EH (cell line): ENCODE measurements at places on chromosomes 1 and 21.

GRCh38 chr1:202058001-202058908 is 47.9 kb downstream of the ELF3 start:
- DNase-seq = peak; percentile 67

DNA sequence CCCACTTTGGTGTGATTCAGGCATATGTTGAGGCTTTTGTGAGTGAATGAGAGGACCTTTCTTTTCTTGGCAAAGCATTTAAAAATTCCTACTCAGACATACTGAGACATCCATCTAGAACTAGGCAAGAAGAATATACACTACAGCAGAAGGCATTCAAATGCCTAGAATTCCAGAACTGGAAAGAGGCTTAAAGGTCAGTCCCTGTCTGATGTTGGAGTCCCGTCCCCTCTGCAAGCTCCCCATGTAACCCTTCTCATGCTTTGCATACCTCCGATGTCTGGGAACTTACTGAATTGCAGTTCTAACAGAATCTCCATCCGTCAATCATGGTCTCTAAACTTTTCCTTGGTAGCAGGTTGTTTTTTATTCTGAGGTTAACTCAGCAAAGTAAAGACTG is 152.9 kb downstream of the ATP6V1G3 start:
- peak; percentile 86 for DNase-seq

GRCh38 chr1:154595621-154596020 is 12.4 kb downstream of the ADAR start:
- DNase-seq = peak; percentile 37

GRCh38 chr1:157856538-157856937 is 14.9 kb upstream of the CD5L start:
- DNase-seq = no peak

DNA sequence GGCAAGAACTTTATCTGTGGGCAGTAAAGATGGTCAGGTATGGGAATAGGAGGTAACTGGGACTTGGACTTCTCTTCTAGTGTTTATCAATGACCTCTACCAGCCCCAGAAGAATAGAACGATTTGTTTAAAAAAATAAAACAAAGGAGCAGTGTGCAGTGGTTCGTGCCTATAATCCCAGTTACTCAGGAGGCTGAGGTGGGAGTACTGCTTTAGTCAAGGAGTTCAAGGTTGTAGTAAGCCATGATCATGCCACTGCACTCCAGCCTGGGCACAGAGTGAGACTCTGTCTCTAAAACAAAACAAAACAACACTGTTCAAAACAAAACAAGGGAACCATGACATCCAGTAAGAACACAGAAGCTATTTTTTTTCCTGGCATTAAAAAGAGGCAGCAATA is 4.3 kb downstream of the RNF19B start:
- no peak for DNase-seq

DNA sequence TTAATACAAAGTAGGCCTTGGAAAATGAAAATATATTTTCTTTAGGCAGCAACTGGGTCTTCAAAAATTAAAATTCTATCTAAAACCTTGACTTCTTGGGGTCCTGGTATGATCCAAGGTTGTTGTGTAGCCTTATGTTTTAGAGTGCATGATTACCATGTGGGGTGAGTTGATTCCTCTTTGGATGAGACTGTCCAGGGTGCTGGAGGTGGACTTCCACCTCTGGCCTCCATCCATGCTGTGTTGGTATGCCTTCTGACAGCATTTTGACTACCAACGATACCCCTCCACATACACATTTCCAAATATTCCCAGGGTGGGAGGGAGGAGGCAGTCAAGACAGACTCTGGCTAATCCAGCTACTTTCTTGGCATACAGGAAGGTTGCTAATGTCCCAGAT is 205.0 kb downstream of the TNR start:
- DNase-seq = no peak

DNA sequence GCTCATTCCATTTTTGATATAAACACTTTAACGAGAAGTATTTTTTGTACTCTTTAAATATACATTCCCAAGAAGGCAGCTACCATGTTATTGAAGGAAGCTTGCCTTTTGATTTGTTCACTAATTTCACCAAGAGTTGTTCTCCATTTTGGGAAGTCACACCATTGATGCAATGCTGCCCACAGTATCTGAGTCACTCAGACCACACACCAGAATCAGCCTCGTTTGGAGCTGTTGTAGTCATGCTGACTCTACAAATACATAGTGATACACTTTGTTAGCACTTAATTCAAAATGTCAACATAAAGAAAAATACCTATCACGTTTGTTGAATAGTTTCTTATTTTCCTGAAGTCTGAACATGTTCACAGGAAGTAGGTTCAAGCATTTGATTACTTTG is 78.7 kb downstream of the PAPPA2 start:
- DNase-seq = no peak

DNA sequence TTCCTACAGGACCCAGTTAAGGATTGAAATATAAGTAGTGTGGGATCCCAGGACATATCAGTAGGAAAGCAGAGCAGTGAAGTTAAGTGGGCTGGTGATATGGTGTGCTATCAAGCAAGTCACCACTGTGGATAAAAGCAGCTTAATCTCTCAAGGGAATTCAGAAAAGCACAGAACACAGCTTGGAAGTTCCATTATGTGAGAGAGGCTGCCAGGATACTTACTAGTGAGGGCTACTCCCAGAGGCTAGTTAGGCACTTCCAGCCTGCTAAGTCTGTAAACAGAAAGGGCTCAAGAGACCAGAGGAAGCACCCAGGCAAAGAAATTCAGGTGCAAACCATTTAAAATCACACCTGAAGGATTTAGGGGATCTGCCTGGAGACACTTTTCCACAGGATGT is 18.8 kb upstream of the GRIK1 start:
- DNase-seq = no peak

- peak; percentile 78 for DNase-seq
These were observed 627 bp upstream of the GNB1 start for GRCh38 chr1:1891349-1892078.

DNA sequence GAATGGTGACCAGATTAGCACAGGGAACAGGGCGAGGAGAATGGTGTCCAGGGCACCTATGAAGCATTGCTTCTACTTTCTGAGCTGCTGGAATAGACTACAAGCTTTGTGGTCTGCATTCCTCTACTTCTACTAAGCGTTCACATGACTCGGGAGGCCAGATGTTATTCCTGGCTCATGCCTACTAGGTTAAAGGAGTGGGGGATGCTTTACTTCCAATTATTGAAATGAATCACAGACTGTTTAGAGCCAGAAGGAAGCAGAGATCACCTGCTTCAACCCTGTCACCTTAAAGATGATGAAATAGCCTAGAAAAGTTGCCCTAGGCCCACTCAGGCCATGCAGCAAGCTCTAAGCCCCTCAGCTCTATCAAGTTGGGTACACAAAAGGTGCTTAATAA is 633.5 kb downstream of the KIF26B start:
- DNase-seq = peak; percentile 96

- DNase-seq = no peak
These were observed 47.4 kb downstream of the ZNF281 start for GRCh38 chr1:200362421-200362820.

GRCh38 chr1:222709700-222710153 is 2.6 kb downstream of the AIDA start:
- DNase-seq = peak; percentile 28

- peak; percentile 82 for DNase-seq
These were observed 16.1 kb downstream of the RGS4 start for GRCh38 chr1:163085041-163085903.

GRCh38 chr1:110502402-110503151 is 16.4 kb downstream of the KCNA10 start:
- DNase-seq = no peak

DNA sequence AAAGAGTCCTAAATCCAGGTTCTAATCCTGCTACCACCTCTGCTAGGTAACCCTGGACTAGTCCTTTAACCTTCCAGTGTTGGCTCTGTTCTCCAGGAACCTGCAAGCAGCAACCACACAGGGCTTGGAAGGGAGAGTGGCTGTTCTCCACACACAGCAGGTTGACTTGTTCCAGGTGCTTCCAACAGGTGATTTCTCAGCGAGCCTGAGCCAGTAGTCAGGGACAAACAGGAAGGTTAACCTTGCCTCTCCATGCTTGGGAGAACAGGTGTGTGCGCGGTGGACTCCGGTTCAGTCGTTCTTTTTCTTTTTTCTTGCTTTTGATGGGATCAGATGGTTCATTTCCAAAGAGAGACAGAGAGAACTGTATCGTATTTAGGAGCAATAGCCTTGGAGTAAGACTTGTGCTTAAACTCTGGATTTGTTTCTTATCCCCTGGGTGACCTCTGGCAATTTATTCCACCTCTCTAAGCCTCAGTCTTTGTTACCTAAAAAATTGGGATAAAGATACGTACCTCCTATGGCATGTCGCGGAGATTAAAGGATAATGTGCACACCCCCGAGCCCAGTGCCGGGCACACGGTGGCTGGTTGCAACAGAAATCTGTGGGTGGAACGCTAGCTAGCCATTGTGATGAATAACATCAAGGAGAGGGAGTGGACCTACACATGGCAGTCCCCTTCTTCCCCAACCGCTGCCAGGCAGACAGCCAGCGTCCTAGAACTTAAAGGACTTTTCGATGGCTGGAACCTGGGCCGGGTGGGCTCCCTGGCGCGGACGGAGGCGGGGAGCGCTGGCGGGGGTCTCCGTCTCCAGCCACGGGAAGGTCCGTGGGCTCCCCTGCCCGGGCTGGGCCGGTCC is 583 bp upstream of the CACHD1 start:
- DNase-seq = no peak

DNA sequence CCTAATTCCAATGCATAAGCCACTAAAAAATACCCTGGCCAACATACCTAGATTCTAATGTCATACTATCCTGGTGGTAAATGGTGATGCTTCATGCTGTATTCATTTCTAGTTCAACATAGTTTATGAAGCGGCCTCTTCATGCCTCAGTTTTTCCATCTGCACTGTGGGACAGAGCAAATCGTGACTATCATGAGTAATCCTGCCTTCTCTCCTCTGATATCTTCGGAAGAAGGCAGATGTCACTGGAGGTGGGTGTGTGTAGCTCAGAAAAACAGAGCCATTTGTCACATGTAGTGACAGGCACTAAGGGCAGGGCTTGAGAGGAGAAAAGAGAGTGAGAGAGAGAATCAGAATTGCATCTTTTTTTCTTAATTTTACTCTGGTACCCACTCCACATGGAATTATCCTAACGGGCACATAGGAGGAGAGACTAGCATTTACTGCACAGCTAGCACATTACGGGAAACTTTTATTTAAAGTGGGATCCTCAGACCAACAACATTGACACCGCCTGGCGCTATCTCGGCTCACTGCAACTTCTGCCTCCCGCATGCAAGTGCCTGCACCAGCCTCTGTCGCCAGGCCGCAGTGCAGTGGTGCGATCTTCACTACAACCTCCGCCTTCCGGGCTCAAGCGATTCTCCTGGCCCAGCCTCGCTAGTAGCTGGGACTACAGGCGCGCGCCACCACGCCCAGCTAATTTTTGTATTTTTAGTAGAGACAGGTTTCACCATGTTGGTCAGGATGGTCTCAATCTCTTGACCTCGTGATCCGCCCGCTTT is 78.4 kb upstream of the KCNA3 start:
- no peak for DNase-seq

DNA sequence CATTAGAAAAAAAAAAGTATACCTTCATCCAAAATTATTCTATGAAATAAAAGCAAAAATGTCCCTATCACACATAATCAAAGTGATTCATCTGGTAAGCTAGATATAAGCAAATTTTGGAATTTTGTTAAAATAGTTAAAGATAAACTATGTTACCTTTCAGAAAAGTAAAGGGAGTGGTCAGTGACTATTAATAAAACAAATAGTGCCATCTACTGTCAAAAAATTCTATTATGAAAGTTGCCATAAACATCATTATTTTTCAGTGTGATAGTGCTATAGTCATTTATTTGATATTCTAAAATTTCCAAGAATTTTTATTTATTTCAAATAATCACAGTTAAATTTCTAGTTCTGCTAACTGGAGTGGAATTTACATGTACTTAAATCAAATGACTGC is 803.7 kb downstream of the KCNT2 start:
- DNase-seq = peak; percentile 6

- peak; percentile 89 for DNase-seq
These were observed 70.7 kb upstream of the PDC start for GRCh38 chr1:186531561-186532165.

DNA sequence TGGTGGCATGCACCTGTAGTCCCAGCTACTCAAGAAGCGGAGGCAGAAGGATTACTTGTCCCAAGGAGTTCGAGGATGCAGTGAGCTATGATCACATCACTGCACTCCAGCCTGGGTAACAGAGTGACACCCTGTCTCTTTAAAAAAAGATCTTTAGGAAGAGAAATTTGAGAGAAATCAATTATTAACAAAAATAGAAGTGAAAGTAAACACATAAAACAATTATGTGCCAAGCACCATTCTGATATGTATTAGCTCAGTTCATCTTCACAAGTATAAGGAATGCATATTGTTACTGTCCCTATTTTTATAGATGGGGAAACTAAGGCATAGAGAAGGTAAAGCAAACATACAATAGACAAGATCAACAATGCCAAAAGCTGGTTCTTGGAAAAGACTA is 48.1 kb downstream of the MATN1 start:
- DNase-seq = no peak

GRCh38 chr1:223515421-223515820 is 122.2 kb downstream of the CCDC185 start:
- no peak for DNase-seq

- no peak for DNase-seq
These were observed 7.9 kb downstream of the TRIM46 start for GRCh38 chr1:155181371-155182051.

- DNase-seq = no peak
These were observed 173.6 kb downstream of the ZP4 start for GRCh38 chr1:237717106-237717505.

DNA sequence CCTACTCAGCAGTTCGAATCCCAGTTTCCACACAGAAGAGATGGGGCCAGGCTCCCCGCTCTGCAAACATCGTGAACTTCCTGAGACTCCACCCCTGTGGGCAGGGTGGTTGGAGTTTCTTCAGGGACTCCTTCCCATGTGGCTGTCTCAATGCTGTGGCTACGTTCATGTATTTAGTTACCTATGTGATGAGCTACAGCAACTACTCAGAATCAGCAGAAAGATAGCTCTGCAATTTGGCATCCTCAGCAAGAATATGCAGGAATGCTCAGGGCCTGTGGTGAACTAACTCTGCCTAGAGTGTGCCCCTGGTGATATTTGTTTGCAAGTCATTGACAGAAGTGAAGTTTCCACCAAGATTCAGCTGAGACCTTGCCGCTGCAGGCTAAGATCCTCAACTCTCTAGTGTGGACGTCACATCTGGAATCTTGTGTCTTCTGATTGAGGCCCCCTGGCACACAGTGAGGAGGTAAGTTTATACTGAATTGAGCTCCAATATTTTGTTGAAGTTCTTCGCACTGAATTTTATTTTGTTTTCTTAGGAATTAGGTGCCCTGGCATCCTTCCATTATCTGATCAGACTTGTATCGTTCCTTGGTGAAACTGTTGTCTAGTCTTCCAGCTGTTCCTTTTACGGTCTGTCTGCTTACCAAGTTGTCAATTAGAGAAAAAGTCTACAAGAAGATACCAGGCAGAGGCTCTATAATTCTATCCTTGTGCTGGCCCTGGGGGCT is 8.2 kb upstream of the GLRX2 start:
- DNase-seq = no peak

DNA sequence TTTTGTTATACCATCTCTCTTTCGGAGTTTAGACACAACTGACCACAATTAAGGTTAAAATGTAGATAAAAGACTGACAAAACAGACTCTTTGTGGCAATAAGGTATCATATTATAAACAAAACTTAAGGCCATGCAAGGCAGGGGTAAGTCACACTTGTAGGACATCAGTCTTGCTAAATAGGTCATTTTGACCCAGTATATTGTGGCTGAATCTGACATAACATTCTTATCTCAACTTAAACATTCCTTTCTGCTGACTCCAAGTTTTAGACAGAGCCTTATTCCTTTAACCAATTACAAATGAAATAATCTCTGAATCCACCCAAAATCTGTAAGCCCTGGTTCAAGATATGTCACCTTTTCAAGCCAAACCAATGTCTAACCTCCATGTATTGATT is 733.4 kb upstream of the B3GALT2 start:
- DNase-seq = peak; percentile 38
